Immature natural killer cell (primary cell): ENCODE measurements at places on chromosomes 7 and 10. TPM values are rescaled to one million over a fixed set of nuclear protein-coding genes. Genes with fewer than 3 reads are reported as not detected.

The TRIM74 gene
- polyA plus RNA-seq = not detected

The C10orf67 gene
- polyA plus RNA-seq = not detected

The MYOF gene
- polyA plus RNA-seq = not detected

The KDM7A gene
- polyA plus RNA-seq = 3.0 TPM

The GARIN1A gene
- polyA plus RNA-seq = not detected

The CPED1 gene
- 1.3 TPM for polyA plus RNA-seq

The GIMAP5 gene
- polyA plus RNA-seq = 123 TPM

The CRYGN gene
- polyA plus RNA-seq = not detected

The ATG9B gene
- 5.7 TPM for polyA plus RNA-seq

The EPHA1 gene
- polyA plus RNA-seq = not detected

The PHKG1 gene
- polyA plus RNA-seq = 0.16 TPM

The DYNC1I1 gene
- polyA plus RNA-seq = not detected

The CHAT gene
- not detected for polyA plus RNA-seq

The TEX36 gene
- not detected for polyA plus RNA-seq

The ATRNL1 gene
- not detected for polyA plus RNA-seq

The RAMP3 gene
- not detected for polyA plus RNA-seq

The NPSR1 gene
- not detected for polyA plus RNA-seq

The GRM8 gene
- not detected for polyA plus RNA-seq

The SLC25A28 gene
- 13.2 TPM for polyA plus RNA-seq

The MRLN gene
- not detected for polyA plus RNA-seq

The CYP3A4 gene
- not detected for polyA plus RNA-seq

The DRGX gene
- polyA plus RNA-seq = not detected

The PSTK gene
- 9.5 TPM for polyA plus RNA-seq

The SPACDR gene
- not detected for polyA plus RNA-seq

The GNGT1 gene
- not detected for polyA plus RNA-seq

The SPDYE11 gene
- not detected for polyA plus RNA-seq

The KIAA1549 gene
- polyA plus RNA-seq = not detected
